Aortic smooth muscle cell (primary cell): ENCODE measurements at places on chromosomes 2 and 18. TPM values are rescaled to one million over a fixed set of nuclear protein-coding genes. Genes with fewer than 3 reads are reported as not detected.

The TUBB8B gene
- not detected in 2 replicates for total RNA-seq

The DOK1 gene
- 43.4 and 115 TPM in 2 replicates for total RNA-seq

The TMBIM1 gene
- total RNA-seq: 321 and 346 TPM in 2 replicates

The MAP3K19 gene
- not detected in 2 replicates for total RNA-seq

The FAHD2B gene
- total RNA-seq: 2.6 and 3.8 TPM in 2 replicates

The NDC80 gene
- 16.7 and 27.5 TPM in 2 replicates for total RNA-seq

The ACTG2 gene
- total RNA-seq: 0.56 TPM in 1 of 2 replicates, not detected in the other

The IL18R1 gene
- total RNA-seq: 0.75 and 1.5 TPM in 2 replicates

The POU3F3 gene
- 0.06 and 0.13 TPM in 2 replicates for total RNA-seq

The MMADHC gene
- total RNA-seq: 121 and 143 TPM in 2 replicates

The RAMP1 gene
- 3.2 and 14.9 TPM in 2 replicates for total RNA-seq

The NAT8 gene
- not detected in 2 replicates for total RNA-seq

The MFSD2B gene
- under 0.01 TPM in 1 of 2 replicates, not detected in the other for total RNA-seq

The TMEM247 gene
- total RNA-seq: not detected in 2 replicates

The RAB27B gene
- total RNA-seq: 5.0 and 10.6 TPM in 2 replicates

The RAPGEF4 gene
- total RNA-seq: 0.66 and 2.2 TPM in 2 replicates

The DTNA gene
- total RNA-seq: 14.7 and 24.2 TPM in 2 replicates

The DLX2 gene
- total RNA-seq: 0.12 and 0.13 TPM in 2 replicates

The CAPN14 gene
- 0.12 and 0.26 TPM in 2 replicates for total RNA-seq

The MAL gene
- total RNA-seq: not detected in 2 replicates

The GCKR gene
- 22.0 and 22.6 TPM in 2 replicates for total RNA-seq

The SLC9A2 gene
- not detected in 2 replicates for total RNA-seq
